ENCODE measurements at places on chromosomes 7 and 10. TPM values are rescaled to one million over a fixed set of nuclear protein-coding genes. Genes with fewer than 3 reads are reported as not detected.

The GNB2 gene
- 87.2 TPM for polyA plus RNA-seq

The VPS41 gene
- 22.9 TPM for polyA plus RNA-seq

The SMKR1 gene
- polyA plus RNA-seq: 0.76 TPM

The GIMAP4 gene
- polyA plus RNA-seq: 0.07 TPM

The SPDYE8 gene
- polyA plus RNA-seq: not detected

The SPDYE16 gene
- polyA plus RNA-seq: not detected

The FAM25G gene
- polyA plus RNA-seq: 10.6 TPM

The ZNF679 gene
- polyA plus RNA-seq: not detected

The PRKG1 gene
- polyA plus RNA-seq: 0.30 TPM

The TCTN3 gene
- 41.2 TPM for polyA plus RNA-seq

The ASAH2B gene
- 9.1 TPM for polyA plus RNA-seq

The SPDYE5 gene
- polyA plus RNA-seq: 0.04 TPM

The GRM8 gene
- polyA plus RNA-seq: not detected

The FAM241B gene
- polyA plus RNA-seq: 8.3 TPM

The VSTM4 gene
- polyA plus RNA-seq: not detected

The BTBD16 gene
- 3.3 TPM for polyA plus RNA-seq

The CDHR3 gene
- polyA plus RNA-seq: 1.2 TPM

The CALD1 gene
- 229 TPM for polyA plus RNA-seq

The C10orf67 gene
- polyA plus RNA-seq: 0.07 TPM

The WIPF3 gene
- 0.04 TPM for polyA plus RNA-seq

The ABCA13 gene
- polyA plus RNA-seq: 0.61 TPM

The PCBD1 gene
- polyA plus RNA-seq: 41.5 TPM

The TEX47 gene
- polyA plus RNA-seq: not detected

The ACTL6B gene
- polyA plus RNA-seq: not detected

The OIT3 gene
- polyA plus RNA-seq: not detected

The STEAP1 gene
- 7.7 TPM for polyA plus RNA-seq

The SYT15 gene
- 0.07 TPM for polyA plus RNA-seq

The CCDC172 gene
- not detected for polyA plus RNA-seq

The MALRD1 gene
- 0.01 TPM for polyA plus RNA-seq

The DGKI gene
- 0.01 TPM for polyA plus RNA-seq

The CDC14C gene
- not detected for polyA plus RNA-seq

The NME8 gene
- polyA plus RNA-seq: not detected

The NPFFR1 gene
- not detected for polyA plus RNA-seq

The NUDT1 gene
- polyA plus RNA-seq: 31.1 TPM

The ZNF777 gene
- 5.6 TPM for polyA plus RNA-seq

The SLC16A9 gene
- 2.8 TPM for polyA plus RNA-seq

The COL1A2 gene
- 0.16 TPM for polyA plus RNA-seq

The C10orf105 gene
- not detected for polyA plus RNA-seq

The FAM25C gene
- 26.2 TPM for polyA plus RNA-seq

The PPP1R9A gene
- polyA plus RNA-seq: 0.03 TPM

The MYH16 gene
- polyA plus RNA-seq: 2.2 TPM

The SPDYE2B gene
- not detected for polyA plus RNA-seq

The ARMH3 gene
- 25.3 TPM for polyA plus RNA-seq

The MRC1 gene
- 0.01 TPM for polyA plus RNA-seq

The RAMP3 gene
- polyA plus RNA-seq: not detected

The OPN1SW gene
- not detected for polyA plus RNA-seq

The NEUROG3 gene
- not detected for polyA plus RNA-seq

The CALHM1 gene
- not detected for polyA plus RNA-seq

The FBXL13 gene
- polyA plus RNA-seq: 0.19 TPM

The ADARB2 gene
- polyA plus RNA-seq: 0.13 TPM

The IL15RA gene
- 3.8 TPM for polyA plus RNA-seq

The MAT1A gene
- 1.5 TPM for polyA plus RNA-seq

The CYP3A7 gene
- polyA plus RNA-seq: not detected

The SRRM3 gene
- polyA plus RNA-seq: 0.52 TPM

Measured in keratinocyte (primary cell).